LHCN-M2 (cell line): ENCODE measurements at places on chromosomes 2 and 18.

DNA sequence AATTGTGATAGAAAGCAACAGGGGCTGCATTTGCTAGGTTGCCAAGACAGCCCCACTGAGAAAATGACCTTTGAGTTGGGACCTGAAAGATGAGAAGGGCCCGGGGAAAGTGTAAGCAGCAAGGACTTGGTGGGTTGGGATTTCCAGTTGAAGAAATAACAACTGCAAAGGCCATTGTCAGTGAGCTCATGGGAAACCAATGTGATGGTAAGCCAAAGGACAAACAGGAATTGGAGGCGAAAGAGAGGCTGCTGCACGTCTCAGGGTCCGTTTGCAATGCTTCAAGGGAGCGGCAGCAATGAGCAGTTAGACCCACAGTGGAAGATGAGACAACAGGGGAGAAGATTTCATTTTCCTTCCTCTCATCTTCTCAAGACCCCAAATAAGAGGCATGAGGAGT, 51.5 kb upstream of the RGPD4 start:
- DNase-seq = no peak

- no peak for DNase-seq
These were observed 3.7 kb downstream of the HDAC4 start for GRCh38 chr2:239396881-239397681.

GRCh38 chr2:154392256-154392655, 306.2 kb upstream of the KCNJ3 start:
- DNase-seq = no peak

GRCh38 chr2:99842451-99842850, 299.9 kb downstream of the AFF3 start:
- DNase-seq = no peak

GRCh38 chr18:74273394-74273793, 18.4 kb downstream of the CYB5A start:
- no peak for DNase-seq

DNA sequence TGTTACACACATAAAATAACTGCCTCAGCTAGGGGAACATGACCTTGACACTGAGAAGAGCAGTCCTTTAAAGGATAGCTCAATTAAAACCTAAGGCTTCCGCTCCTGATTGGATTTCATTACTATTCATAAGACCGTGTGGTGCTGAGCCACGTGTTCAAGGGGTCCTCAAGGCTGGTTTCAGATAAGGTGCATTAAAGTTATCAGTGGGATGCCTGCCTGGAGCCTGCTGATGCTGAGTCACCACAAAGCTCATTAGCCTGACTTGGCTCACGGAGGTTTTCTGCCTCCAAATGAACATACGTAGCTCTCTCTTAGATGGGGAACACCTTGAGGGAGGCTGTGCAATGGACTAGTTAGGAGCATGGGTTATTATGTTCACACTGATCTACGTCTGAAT, 518.9 kb downstream of the TDRD15 start:
- no peak for DNase-seq

DNA sequence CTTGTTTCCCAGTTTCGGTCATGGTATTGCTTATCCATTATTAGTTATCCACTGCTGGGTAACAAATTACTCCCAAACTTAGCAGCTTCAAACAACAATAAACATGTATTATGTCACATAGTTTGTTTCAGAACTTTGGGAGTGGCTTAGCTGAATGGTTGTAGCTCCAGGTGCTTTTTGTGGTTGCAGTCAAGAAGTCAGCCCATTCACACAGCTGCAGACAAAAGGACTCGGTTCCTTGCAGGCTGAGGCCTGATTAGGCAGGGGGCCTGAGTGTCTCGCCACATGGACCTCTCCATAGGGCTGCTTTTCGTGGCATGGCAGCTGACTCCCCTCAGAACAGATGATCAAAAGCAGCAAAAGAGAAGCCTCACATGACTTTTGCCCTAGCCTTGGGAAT, 58.2 kb upstream of the ITGA4 start:
- no peak for DNase-seq

- peak; percentile 41 for DNase-seq
These were observed 53.8 kb upstream of the RBM44 start for GRCh38 chr2:237744613-237745249.

GRCh38 chr2:239882331-239882732, 142.8 kb downstream of the NDUFA10 start:
- DNase-seq = no peak

DNA sequence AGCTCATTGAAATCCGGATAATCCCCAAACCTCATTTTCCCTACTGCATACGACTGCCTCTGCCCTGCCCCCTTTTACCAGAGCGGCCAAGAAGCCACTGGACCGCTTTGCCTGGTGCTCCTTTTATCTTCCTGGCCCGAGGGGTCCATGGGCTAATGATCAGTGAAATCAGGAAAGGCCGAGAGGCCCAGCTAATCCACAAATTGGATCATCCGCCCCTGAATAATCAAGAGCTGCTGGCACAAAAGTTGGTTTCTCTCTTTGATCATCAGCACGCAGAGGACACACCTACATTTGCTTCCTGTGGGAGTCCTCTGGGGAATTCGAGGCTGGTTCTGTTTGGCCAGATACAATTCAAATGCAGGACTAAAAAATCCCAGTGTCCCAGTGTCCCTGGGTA, 144.5 kb downstream of the INSIG2 start:
- DNase-seq = no peak

DNA sequence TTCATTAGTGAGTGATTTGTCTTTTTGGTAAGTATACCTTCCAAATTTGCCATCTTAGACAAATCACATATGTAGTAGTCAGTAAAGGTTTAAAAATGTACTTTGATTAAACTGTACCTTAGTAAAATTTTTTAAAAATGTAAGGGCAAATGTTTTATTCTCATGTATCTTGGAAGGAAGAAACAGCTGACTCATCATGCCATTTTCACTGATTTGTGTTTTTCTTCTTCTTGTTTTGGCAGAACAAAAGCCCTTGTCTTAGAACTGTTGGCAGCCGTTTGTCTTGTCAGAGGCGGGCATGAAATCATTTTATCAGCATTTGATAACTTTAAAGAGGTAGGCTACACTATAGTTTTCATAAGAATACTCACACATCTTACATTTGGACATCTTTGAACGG, 136.5 kb downstream of the PRPF40A start:
- DNase-seq = peak; percentile 65

- peak; percentile 42 for DNase-seq
These were observed 47.0 kb downstream of the SLC9A4 start for GRCh38 chr2:102520009-102520408.

- no peak for DNase-seq
These were observed 138.3 kb upstream of the STK17B start for GRCh38 chr2:196309691-196310090.

DNA sequence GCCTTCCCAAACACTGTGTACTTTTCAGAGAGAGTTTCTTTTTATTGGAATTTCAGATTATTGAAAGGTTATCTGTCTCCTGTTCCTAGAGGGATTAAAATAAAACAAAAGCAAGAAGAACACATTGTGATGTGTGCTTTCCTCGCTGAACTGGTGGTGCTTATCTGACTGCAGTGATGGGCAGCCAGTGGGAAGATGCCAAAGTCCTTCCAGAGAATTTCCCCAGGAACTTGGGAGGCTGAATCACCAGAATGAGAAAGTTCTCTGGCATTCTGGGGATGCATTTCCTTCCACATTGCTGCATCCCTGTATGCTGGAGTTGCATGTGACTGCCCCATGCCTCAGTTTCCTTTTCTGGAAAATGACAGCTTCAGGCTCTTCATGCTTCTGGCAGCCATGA, 53.9 kb upstream of the SEC11C start:
- peak; percentile 15 for DNase-seq

- DNase-seq = peak; percentile 7
These were observed 58.4 kb downstream of the RABL2A start for GRCh38 chr2:113685471-113685870.

DNA sequence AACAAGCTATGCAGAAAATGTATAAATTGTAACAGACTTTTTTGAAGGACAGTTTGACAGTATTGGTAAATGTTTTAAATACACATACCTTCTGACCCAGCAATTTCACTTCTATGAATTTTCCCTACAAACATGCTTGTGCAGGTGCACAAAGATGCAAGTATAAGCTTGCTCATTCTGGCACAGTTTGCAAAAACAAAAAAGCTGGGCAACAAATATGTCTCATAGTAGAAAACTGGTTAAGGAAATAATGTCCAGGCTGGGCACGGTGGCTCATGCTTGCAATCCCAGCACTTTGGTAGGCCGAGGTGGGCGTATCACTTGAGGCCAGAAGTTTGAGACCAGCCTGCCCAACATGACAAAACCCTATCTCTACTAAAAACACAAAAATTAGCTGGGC, 96.9 kb upstream of the NEDD4L start:
- DNase-seq = no peak

DNA sequence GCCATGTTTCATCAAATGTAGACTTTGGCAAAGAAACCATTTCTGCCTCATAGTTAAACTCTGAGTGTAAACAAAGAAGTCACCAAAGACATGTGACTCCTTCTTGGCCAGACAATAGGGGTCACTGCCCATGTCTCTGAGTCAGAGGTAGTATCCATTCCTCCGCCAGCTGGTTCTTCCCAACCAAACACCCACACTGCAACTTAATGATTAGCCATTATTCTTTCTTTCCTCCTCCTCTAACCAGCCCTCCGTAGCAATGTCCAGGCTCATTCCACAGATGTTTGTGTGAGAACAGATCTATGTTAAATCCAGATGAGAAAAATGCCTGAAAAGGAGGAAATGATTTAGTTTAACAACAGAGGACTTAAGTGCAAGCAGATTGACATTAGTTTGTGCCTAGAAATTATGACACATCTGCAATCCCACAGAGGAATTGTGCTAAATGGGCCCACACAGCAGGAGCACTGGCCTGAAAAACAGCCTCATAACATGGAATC, 127.9 kb upstream of the SH3BP4 start:
- peak; percentile 90 for DNase-seq

- DNase-seq = no peak
These were observed 27.1 kb upstream of the STEAP3 start for GRCh38 chr2:119196301-119197125.

DNA sequence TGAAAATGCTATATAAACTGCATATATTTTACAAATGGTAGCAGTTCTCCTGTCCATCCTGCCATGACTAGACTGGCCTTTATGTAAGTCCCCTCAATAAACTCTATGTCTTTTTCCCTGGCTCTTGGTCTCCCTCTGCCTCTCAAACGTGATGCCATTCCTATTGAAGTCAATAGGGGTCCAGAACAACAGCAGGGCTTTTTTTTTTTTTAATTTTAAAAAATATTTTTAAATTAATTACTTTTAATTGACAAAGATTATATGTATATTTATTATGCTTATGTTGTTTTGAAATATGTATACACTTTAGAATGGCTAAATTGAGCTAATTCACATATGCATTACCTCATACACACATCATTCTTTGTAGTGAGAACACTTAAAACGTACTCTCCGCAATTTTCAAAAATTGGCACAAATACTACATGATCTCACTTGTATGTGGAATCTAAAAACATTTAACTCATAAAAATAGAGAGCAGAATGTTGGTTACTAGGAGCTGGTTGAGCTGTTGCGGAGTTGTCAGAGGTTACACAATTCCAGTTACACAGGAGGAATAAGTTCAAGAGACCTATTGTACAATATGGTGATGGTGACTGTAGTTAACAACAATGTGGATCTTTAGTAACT, 123.1 kb downstream of the LRRTM4 start:
- DNase-seq = no peak

DNA sequence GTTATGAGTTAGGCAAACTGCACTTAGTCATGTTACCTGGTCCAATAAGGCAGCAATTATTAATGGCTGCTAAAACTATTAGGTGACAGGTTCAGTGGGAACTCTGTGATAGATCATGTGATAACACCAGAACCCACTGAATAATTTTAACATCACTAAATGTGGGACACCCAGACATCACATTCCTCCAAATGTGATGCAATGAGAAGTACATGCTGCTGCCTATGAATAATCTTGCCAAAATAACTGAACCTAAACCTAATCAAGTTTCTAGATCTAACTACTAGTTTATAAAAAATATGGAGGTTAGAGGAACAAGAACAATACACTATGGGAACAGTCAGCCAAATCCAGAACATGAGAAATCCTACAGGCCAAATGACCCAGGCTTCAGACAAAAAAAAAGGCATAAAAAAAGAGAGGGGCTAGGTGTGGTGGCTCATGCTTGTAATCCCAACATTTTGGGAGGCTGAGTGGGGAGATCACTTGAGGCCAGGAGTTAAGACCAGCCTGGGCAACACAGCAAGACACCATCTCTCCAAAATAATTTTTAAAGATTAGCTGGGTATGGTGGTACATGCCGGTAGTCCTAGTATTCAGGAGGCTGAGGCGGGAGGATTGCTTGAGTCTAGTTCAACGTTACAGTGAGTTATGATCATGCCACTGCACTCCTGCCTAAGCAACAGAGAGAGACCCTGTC, 7.0 kb upstream of the ACTR2 start:
- no peak for DNase-seq

DNA sequence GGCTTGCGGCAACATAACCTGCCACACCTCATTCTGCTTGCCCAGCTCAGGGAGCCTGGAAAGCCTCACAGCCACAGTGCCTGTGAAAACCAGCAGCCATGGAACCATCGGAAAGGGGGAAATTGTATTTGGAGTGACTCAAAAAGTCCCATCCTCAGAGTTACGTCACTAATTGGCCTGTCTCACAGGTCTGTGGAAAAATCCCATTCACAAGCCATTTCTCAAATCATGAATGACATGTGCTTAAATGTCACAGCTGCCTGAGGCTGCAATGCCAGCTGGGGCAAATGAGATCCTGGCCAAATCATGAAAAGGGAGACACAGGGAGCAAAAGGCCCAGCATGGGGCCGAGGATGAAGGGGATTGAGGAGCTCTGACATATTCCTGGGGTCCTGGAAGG, 486.9 kb upstream of the RAB6C start:
- DNase-seq = no peak

DNA sequence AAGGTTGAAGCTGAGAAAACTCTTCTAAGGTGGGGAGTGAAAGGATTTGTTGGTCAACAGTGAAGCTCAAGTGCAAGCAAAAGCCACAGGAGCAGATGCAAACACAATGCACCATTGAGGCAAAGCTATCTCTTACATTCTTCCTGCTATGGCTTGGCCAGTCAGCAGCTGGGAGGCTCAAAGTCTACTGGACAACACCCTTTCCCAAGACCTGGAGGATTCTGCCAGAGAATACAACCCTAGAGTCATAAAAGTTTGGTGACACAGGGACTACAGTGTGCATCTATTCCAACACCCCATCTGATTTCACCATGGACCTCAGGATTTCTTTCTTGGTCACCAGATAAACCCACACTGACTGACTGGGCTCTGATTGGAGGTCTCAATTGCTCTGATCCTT, 342.0 kb downstream of the HRH4 start:
- no peak for DNase-seq

GRCh38 chr2:233402789-233403188, 48.5 kb downstream of the DGKD start:
- DNase-seq = no peak

GRCh38 chr2:25159949-25160348, 8.4 kb downstream of the POMC start:
- DNase-seq = peak; percentile 5

DNA sequence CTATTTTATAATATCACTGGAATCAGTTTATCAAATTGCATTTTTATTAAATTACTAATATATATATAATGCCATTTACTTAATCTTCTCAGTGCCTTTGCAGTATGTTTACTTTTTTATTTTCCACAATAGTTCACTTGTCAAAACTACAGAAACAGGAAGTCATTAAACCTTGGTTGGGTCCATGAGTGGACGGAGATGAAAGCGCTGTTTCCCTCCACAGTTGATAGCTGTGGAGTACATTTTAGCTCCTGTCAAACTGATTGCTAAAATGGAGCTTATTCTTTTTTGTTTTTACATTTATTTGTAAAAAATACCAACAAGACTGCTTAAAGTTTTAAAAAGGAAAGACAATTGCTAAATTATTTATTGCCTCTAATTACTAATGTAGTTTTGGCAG, 19.2 kb downstream of the MFF start:
- DNase-seq = no peak

GRCh38 chr2:8888963-8889362, 51.5 kb upstream of the KIDINS220 start:
- no peak for DNase-seq
